ENCODE measurements at places on chromosomes 2 and 18.

DNA sequence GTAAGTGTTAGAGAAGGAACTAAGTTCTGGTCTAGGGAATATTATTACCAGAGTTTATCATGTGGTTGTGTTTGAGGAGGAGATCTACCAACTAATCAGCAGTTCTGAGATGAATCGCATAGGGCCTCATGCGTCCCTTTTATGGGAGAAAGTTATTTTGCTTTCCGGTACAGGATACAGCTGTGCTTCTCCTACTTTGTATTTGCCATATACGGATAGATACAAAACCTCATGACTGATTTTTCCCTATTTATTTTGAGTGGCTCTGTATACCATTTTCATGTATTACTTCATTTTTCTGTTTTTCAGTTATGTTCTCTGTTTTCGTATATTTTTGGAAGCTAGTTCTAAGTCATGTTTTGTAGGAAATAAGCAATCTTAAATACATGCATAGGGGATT, 66.8 kb downstream of the ACSL3 start:
- DNase-seq, result no peak

DNA sequence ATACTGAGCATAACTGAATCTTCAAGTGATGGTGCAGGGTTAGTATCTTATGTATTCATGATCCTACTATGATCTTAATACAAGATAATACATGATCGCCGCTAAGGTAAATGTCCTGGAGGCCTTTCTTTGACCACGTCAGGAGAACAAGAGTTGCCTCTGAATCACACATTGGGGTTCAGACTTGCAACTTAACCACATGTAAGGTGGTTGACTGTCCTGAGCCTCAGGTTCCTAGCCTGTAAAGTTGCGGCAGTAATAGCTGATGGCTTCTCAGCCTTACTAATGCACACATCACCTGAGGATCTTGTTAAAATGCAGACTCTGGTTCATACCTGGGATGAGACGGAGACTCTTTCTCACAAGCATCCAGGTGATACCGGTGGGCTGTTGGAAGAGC, 112.5 kb downstream of the MGAT5 start:
- DNase-seq, result no peak

- DNase-seq, result no peak
Measured at GRCh38 chr2:184730288-184730687, 132.0 kb downstream of the ZNF804A start.

GRCh38 chr18:58162127-58162526, 118.1 kb downstream of the NEDD4L start:
- DNase-seq, result no peak

- peak; percentile 20 for DNase-seq
Measured at GRCh38 chr2:71299507-71299906, 32.1 kb upstream of the ZNF638 start.

GRCh38 chr2:9982248-9982647, 30.8 kb downstream of the GRHL1 start:
- no peak for DNase-seq

DNA sequence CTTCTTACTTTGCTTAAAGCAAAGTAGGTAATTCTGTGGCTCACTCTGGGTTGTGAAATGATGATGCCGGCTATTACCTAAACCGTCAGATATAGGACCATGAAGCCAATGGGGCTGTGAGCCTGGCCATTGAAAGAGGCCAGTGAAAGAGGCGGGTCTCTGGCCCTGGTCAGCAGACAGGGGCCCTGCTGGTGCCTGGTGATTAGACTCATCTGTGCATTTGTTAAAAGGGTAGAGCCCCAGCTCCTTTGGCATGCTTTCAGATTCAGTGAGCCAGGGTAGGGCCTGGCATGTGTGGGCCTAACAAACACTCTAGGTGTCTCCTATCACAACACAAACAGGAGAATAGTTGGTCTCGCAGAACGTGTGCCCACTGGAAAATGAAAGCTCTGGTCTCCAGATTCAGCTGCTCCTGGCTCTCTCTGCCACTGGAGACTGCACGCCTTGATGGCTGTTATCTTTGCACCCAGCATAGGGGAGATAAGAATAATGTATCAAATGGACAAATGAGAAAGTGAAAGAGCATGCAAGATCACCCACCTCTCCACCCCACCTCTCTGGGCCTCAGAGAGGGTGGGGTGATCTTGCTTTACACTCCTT, 6.9 kb downstream of the LRRC30 start:
- no peak for DNase-seq

GRCh38 chr2:226845386-226846116, 9.7 kb downstream of the RHBDD1 start:
- no peak for DNase-seq
